Fibroblast of skin of left biceps (primary cell): ENCODE measurements at places on chromosomes 13 and 19.

DNA sequence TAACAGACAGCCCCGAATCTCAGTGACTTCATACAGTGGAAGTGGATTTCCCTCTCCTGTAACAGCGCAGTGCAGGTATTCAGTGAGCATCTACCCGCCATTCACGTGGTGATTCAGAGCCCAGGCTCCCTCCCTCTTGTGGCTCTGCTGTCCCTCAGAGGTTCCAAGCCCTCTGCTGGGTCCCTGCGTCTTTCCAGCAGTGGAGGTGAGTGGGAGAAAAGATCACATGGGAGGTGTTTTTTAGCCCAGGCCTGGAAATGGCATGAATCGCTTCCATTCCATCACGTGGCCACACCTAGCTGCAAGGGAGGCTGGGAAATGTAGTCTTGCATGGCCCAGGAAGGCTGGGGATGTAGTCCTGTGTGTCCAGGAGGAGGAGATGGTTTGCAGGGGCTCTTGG is 61.4 kb downstream of the DPF1 start:
- no peak for DNase-seq

GRCh38 chr19:16249826-16250404 is 52.2 kb downstream of the AP1M1 start:
- DNase-seq: peak; percentile 61

- no peak for DNase-seq
Measured at GRCh38 chr19:4606921-4607678, 32.2 kb upstream of the TNFAIP8L1 start.

- DNase-seq: peak; percentile 96
Measured at GRCh38 chr19:1028062-1028926, 1.9 kb downstream of the CNN2 start.

GRCh38 chr13:60417734-60418133 is 20.7 kb downstream of the TDRD3 start:
- DNase-seq: no peak

- no peak for DNase-seq
Measured at GRCh38 chr19:23769691-23770468, 11.2 kb upstream of the ZNF681 start.
